Left ventricle myocardium inferior (tissue), 1 donor: ENCODE measurements at places on chromosomes 11 and 22.

- DNase-seq: peak; percentile 84
These were observed 4.2 kb downstream of the SPI1 start for GRCh38 chr11:47373876-47374719.

- DNase-seq: no peak
These were observed 69.1 kb upstream of the NTM start for GRCh38 chr11:131301306-131301705.

GRCh38 chr22:24685531-24686190 is 82.7 kb downstream of the GGT1 start:
- peak; percentile 36 for DNase-seq

DNA sequence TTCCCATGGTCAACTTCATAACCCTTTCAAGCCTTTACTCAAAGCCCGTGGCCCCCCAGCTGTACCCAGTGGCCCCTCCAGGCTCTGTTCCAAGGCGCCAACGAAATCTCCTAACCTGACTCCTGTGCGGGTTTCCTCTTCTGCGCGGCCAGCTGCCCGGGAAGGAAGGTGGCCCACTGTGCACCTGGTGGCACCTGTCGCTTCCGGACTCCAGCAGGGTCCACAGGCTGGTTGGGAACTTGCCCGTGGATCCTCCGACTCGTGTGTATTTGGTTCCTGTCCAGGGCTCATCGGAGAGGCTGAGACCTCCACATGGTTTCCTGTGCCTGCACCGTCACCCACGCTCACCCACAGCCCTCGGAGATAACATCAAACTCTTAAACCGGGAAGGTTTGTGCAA is 335.4 kb downstream of the BRD1 start:
- DNase-seq: no peak

GRCh38 chr11:128806506-128807261 is 60.4 kb downstream of the KCNJ1 start:
- no peak for DNase-seq

- no peak for DNase-seq
These were observed 92.9 kb downstream of the PDHX start for GRCh38 chr11:35009191-35009943.

DNA sequence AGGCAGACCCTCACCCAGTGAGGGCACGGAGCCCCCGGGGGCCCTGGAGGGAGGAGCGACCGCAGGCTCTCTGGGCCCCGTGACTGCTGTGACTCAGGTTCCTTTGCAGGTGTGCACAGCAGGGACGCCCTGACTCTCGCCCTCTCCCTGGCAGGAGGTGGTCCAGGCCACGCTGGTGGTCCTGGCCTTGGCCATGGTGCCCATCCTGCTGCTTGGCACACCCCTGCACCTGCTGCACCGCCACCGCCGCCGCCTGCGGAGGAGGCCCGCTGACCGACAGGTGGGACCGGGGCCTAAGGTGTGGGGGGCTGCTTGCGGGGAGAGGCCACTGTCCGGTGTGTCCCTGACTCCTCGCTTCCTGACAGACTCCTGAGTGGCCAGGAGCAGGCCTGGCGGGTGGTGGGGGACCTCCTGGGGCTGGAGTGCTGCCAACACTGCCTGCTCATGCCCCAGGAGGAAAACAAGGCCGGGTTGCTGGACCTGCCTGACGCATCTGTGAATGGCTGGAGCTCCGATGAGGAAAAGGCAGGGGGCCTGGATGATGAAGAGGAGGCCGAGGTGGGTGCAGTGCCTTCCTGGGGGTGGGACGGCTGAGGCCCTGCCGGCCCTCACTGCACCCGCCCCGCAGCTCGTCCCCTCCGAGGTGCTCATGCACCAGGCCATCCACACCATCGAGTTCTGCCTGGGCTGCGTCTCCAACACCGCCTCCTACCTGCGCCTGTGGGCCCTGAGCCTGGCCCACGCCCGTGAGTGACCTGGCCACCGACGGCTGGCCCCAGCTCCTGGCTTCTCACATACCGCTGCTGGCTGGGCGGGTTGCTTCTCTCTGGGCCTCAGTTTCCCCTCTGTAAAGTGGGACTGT is 10.9 kb downstream of the TCIRG1 start:
- no peak for DNase-seq

GRCh38 chr11:84588131-84588829 is 1038.9 kb downstream of the DLG2 start:
- DNase-seq: no peak

- DNase-seq: peak; percentile 69
These were observed 14.9 kb downstream of the DAGLA start for GRCh38 chr11:61694946-61695706.

DNA sequence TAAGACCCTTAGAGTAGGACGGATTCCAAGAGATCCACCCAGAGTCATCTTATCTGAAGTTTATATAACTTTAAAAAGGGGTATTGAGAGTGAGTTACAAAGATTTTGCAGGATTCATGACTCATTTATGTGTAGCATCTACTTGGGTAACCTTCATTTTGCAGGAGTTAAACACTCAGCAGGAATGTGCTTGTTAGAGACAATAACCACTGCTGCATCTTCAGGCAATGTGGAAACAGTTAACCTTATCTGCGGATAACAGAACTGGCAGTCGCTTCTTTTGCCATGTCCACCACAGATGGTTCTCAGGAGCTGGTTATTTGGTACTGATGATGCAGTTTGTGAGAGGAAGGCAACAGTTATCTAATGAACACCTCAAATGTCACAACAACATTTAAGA is 417.9 kb upstream of the DDI1 start:
- DNase-seq: no peak

- DNase-seq: no peak
These were observed 188.6 kb downstream of the HIPK3 start for GRCh38 chr11:33445761-33446161.

DNA sequence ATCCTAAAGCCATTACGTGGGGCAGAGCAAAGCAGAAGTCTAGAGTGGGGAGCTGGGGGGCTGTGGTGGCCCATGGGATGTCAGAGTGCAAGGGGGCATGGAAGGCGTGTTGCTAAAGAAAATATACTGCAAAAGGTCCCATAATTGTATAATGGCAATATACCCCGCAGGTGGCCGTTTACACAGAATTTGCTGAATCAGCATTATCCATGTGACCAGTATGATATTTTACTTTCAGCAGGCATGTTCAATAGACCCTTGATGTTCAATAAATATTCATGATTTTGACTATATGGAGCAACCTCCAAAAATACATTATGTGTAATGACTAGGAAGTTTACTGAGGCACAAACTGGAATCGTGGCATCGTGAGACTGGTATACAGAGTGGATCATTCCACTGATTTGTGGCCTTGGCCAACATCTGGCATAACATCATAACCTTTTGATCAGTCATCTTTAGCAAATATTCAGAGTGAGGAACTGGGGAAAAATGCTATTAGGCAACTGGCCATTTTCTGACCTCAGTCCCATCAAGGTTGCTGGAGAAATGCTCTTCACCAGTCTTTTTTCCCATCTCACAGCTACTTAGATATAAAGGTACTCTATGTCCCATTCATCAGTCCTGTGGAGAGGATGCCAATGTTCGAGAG is 29.3 kb upstream of the PPP2R1B start:
- no peak for DNase-seq

DNA sequence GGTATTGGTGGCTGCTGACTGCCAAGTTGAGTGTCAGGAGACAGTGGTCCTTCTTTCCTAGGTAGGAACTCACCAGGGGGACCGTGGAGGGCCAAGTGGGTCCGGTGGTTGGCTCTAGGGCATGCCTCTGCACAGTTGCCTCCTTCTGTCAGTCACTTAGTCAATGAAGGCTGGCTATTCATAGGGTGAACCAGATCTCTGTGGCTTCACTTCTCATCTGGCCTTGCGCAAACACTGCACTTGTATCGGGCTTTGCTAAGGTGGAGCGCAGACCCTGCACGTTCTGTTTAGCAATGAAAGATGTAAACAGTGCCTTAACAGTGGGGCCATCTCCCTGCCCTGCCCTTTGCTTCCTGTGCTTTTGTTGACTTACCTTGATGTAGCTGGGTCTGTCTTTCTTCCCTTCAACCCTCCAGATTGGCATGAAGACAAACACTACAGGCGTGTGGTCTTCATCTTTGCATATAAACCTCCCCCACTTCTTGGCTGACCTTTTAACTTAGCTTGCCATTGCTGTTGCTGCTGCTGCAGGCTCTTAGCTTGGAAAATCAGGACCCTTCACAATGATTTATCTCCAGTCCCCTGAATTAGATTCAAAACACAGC is 6.7 kb upstream of the SORL1-AS1 start:
- no peak for DNase-seq

- no peak for DNase-seq
These were observed 114.1 kb downstream of the SERGEF start for GRCh38 chr11:17898782-17899181.

DNA sequence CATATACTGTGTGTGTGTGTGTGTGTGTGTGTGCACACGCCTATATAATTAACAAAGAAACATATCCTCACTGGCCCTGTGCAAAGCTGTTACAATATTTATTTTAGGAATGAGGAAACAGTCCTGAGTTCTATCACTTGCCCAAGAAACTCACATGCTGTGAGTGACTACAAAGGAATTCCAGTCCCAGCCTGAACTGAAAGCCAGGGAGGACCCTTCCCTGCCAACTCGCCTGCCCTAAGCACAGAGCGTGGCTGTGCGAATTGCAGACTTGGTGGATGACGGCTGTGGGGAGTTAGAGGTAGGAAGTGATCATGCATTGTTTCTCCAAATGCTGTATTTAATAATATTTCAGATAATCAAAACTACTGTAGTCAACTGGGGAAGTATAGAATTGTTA is 26.4 kb upstream of the CD5 start:
- no peak for DNase-seq

GRCh38 chr11:43951231-43951630 is 8.8 kb downstream of the C11orf96 start:
- no peak for DNase-seq

- peak; percentile 51 for DNase-seq
These were observed 2.0 kb downstream of the MYH9 start for GRCh38 chr22:36385491-36386350.

- no peak for DNase-seq
These were observed 10.3 kb downstream of the TOP3B start for GRCh38 chr22:21972293-21972779.

DNA sequence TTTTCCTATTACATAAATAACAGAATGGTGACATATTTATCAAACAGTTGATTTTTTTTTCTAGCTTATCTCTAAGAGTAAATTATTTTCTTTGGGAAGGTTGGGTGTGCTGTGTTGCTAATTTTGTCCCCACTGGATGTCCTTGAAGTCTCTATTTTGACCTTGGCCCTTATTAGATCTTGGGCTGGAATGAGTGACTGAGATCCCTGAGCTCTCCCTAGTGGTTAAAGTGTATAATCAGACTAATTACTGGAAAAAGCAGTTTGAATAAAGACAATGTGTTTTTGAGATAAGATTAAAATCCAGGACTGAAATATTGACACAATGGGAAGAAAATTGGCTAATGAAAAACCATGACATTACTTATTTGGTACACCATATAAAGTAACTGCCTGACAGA is 56.1 kb downstream of the AASDHPPT start:
- DNase-seq: no peak

- no peak for DNase-seq
These were observed 1508.0 kb upstream of the TENM4 start for GRCh38 chr11:80948781-80949180.

- no peak for DNase-seq
These were observed 485.9 kb downstream of the JRKL start for GRCh38 chr11:96875712-96876111.

DNA sequence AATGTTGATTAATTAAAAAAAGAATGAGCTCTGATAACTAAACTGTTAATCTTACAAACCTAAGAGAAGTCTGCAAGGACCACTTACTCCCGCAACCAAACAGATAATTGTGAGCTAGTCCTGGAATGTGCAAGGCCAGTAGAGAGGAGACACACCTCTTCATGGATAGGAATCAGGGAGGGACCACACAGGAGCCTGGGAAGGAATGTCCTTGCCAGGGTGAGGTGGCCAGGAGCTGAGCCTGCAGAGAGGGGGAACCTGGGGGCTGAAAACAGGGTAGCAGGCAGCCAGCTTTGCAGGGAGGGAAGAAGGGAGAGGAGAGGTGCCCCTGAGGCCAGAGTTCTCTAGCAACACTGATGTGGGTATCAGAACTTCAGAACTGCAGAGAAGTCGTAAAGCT is 9.4 kb upstream of the NLRP10 start:
- DNase-seq: no peak

GRCh38 chr11:70410276-70411205 is 12.2 kb downstream of the CTTN start:
- peak; percentile 87 for DNase-seq

- no peak for DNase-seq
These were observed 25.2 kb upstream of the CLDN5 start for GRCh38 chr22:19549428-19549827.

GRCh38 chr11:16933756-16934603 is 80.2 kb downstream of the PLEKHA7 start:
- no peak for DNase-seq

- no peak for DNase-seq
These were observed 41.8 kb upstream of the AMPD3 start for GRCh38 chr11:10413268-10413667.

GRCh38 chr11:78572394-78572793 is 2.3 kb downstream of the NARS2 start:
- no peak for DNase-seq

GRCh38 chr11:121482231-121483129 is 29.7 kb upstream of the SORL1-AS1 start:
- DNase-seq: no peak

- DNase-seq: no peak
These were observed 13.3 kb downstream of the TTC38 start for GRCh38 chr22:46280999-46281623.
